Frontal cortex (tissue), 4 donors: ENCODE measurements at places on chromosomes 3 and 15. TPM values are rescaled to one million over a fixed set of nuclear protein-coding genes. Genes with fewer than 3 reads are reported as not detected.

The EPHA6 gene
- total RNA-seq: 64.8 TPM

The ZMYND10 gene
- 3.7 TPM for total RNA-seq

The GRK7 gene
- total RNA-seq: under 0.01 TPM

The RPP25 gene
- 7.3 TPM for total RNA-seq

The IDH3A gene
- 46.1 TPM for total RNA-seq

The ADGRG7 gene
- total RNA-seq: not detected

The FBXL2 gene
- total RNA-seq: 53.8 TPM

The SI gene
- not detected for total RNA-seq

The SFMBT1 gene
- total RNA-seq: 22.8 TPM

The SPTBN5 gene
- 0.41 TPM for total RNA-seq

The ISLR2 gene
- total RNA-seq: 113 TPM

The TRIM42 gene
- not detected for total RNA-seq

The SERINC4 gene
- total RNA-seq: 0.41 TPM

The GOLGA8J gene
- not detected for total RNA-seq

The NKTR gene
- total RNA-seq: 110 TPM

The ZNF660 gene
- 11.8 TPM for total RNA-seq

The CLDN18 gene
- not detected for total RNA-seq

The TMOD2 gene
- 198 TPM for total RNA-seq

The PLSCR4 gene
- 5.7 TPM for total RNA-seq
